ENCODE measurements at places on chromosomes 4 and X.

- no peak for DNase-seq
Observed at GRCh38 chr4:120225527-120225926, 158.9 kb upstream of the MAD2L1 start.

DNA sequence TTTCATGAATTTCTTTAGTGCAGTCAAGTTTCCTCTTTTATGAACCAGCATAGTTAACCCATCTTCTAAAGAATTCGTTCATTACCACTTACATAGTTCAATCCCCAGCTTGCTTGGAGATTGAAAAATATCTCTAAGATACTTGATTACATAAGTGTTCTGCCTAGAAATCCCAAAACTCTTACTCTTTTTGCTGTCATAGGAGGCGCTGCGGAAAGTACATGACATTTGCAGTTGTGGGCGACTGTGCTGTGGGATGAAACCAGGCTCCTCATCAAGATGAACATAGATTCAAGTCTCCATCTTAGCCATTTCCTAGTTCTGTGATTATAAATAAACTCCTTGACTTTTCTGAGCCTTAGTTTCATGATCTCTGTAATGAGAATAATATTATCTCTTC lies 107.1 kb upstream of the SORBS2 start:
- DNase-seq: no peak

DNA sequence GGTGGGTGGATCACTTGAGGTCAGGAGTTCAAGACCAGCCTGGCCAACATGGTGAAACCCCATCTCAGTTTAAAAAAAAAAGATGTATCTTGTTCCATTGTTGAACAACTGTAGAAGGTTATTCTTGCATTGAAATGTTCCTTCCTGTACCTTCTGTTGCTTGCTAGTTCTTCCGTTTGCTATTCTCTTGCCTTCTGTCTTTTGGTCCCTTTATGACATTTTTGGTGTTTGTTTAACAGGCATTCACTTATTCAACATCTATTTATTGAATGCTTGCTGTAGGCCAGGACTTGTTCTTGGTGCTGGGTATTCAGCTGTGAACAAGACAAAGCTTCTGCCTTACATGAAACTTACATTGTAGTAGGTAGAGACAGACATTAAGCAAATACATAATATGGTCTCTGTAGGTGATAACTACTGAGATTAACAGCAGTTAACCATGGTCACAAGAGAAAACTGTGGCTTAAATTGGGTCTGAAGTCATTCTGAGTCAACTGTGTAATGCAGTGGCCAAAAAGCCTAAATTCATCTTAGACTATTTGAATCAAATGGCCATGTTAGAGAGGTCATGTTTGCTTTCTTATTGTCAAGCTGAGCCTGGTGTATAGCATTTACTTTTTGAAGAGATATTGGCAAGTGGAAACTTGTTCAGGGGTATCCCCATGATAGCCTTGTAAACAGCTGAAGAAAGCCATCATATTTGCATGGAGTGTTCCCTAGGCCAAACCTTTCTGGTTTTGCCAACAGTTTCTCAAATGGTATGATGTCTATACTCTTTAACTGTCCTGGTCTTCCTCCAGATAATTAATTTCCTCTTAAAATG lies 35.6 kb downstream of the GAB1 start:
- no peak for DNase-seq

- DNase-seq: no peak
Observed at GRCh38 chr4:28834120-28834519, 1886.0 kb upstream of the PCDH7 start.

DNA sequence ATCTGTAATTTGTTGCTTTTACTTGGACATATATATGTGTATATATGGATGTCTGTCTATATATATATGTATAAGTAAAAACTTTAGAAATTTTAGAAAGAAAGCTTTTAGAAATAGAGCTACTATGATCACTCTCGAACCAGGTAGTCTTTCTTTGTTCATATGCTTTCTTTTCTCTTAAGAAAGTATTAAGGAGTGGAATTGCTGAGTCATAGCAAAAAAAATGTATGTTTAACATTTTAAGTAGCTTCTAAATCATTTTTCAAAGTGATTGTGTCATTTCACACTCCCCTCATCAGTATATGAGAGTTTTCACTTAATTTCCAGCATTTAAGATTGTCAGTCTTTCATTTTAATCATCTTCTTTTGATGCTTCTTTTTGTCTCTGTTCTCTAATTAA lies 447.9 kb upstream of the TECRL start:
- DNase-seq: no peak

DNA sequence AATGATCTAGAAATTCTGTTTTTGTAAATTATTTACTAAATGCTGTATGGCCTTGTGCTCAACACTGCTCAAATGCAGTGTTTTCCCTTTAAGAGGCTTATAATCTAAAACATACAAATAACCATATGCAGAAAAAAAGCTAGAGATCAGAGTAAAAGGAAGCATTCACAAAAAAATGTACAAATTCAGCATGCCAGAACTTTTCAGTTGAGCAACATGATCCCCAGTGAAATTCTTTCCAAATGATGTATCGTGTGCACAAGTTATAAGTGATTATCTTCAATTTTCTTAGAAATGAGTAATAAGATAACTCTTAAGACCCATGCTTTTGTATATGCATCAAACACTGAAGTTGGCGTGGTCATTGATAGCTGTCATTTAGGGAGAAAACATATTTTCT lies 5.0 kb downstream of the GPC3 start:
- DNase-seq: no peak

- no peak for DNase-seq
Observed at GRCh38 chrX:74344280-74344622, 40.3 kb downstream of the ZCCHC13 start.

DNA sequence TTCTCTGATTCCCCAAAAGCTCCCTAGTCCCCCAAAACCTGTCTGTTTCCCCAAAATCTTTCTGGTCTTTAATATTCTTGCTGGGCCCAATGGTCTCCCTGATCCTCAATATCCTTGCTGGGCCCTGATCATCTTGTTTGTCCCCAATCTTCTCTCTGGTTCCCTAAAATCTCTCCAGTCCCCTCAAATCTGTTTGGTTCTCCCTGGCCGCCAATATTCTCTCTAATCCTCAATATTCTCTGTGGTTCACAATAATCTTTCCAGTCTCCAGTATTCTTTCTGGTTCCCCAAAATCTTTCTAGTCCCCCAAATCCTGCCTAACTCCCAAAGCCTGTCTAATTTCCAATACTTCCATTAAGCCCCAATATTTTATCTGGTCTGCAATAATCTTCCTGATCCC lies 18.5 kb downstream of the P2RY8 start:
- no peak for DNase-seq

GRCh38 chr4:7068883-7069282 lies 1.0 kb upstream of the GRPEL1 start:
- DNase-seq: no peak

DNA sequence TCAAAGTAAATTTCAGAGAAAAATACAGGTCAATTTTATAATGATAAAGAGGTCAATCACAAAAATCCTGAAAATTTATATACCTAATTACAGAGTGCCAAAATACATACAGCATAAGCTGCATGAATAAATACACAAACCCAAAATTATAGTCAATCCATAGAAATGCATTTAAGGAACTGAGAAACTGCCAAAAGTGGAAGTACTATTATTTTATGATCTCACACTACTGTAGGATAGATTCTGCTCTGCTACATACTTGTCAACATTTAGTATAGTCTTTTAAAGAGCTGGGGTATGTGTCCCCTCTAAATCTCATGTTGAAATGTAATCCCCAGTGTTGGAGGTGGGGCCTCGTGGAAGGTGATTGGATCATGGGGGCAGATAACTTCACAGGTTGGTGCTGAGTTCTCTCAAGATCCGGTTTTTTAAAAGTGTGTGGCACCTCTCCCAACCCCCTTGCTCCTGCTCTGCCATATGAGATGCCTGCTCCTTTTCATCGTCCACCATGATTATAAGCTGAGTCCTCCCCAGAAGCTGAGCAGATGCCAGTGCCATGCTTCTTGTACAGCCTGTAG lies 31.8 kb downstream of the CHIC2 start:
- no peak for DNase-seq

- DNase-seq: no peak
Observed at GRCh38 chr4:185457136-185457535, 14.4 kb downstream of the CCDC110 start.

GRCh38 chrX:86023811-86024210 lies 23.5 kb downstream of the CHM start:
- DNase-seq: no peak

DNA sequence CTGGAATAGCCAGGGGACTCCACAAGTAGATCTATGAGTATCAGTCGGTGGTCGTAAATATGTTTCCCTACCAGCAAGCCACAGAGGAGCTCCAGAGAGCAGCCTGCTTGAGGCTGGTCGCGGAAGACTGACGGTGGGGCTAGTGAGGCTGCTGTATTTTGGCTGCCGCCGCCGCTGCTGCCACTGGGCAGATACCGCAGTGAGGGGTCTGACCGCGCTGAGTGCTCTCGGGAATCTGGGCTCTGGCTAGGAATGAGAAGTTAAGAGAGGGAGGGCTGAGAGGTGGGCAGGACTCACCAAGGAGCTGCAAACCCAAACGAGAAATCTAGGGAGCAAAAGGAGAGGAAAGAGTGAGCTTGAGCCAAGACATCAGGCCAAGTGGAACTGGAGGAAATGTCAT lies at the start of gene EXOC1L:
TSS of gene EXOC1L (plus strand) at position 157 of the 400 bp plus-strand sequence. CDS start at position 394, 237 bp downstream.
- DNase-seq: peak; percentile 52

- DNase-seq: no peak
Observed at GRCh38 chrX:137573324-137574101, 7.6 kb downstream of the ZIC3 start.

DNA sequence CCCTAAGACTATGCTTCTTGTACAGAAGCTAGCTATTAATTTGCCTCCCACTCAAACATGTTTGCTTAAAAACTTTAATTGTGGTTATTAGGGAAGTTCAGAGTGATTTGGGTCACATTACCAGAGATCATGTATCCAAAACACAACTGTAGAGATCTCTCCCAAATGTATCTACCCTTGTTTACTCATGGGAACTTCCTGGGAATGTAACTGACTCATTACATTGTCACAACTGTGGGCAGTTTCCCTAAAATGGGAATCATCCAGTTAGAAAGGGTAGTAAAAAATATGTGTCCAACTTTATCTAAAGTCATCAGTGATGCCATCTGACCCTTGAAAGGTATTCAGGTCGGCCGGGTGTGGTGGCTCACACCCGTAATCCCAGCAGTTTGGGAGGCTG lies 40.3 kb upstream of the GLRA3 start:
- no peak for DNase-seq

- DNase-seq: no peak
Observed at GRCh38 chr4:73814679-73815078, 21.8 kb upstream of the CXCL6 start.

GRCh38 chr4:64361399-64361740 lies 47.9 kb downstream of the TECRL start:
- DNase-seq: no peak

- DNase-seq: peak; percentile 31
Observed at GRCh38 chr4:158809611-158810486, 41.0 kb downstream of the FNIP2 start.

DNA sequence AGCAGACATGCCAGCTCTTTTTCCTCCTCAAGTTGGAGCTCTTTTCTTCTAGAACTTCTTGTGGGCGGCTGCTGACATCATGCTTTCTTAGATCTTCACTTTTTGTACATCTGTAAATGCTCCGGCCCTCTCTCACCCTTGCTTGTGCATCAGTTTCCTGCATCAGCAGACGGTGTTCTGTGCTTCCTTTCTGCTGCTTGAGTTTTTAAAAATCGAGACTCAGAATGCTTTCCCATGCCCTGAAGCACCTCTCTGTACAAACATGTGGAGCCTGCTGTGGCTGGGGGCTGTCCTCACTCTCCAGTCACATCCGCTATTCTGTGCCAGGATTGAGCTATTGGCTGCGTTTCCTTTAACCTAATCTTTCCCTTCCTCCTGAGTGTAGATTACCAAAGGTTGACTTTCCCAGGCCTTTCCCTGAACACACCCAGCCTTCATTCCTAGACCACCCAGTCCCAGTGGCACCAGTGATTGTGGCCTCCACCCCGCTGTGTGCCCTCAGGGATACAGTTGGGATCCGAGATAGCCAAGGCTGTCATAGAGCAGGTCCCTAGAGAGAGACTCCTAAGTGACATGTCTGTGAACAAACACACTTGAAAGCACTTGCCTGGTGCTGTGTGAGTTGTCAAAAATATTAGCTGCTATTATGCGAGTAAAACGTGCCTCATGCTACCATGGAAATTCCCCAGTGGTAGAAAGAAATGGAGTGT lies 41.9 kb downstream of the TNIP2 start:
- peak; percentile 59 for DNase-seq

GRCh38 chrX:44997282-44997812 lies 124.4 kb downstream of the KDM6A start:
- no peak for DNase-seq

DNA sequence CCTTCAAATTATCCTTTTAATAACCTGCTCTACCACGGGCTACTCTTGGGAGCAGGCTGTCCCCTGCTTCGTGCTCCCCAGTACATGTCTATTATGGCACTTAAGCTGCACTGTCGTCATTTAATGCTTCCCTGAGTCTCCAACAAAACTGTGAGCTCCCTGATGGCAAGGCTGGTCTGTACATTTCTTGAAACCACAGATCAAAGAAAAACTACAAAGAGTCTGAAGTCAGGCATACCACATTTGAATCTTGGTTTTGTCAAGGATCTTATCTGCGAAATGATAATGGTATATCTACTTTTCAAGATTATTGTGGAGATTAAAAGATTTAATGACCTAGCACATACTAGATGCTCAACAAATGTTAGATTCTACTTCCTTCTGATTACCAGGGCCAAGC lies 45.7 kb downstream of the MAML3 start:
- no peak for DNase-seq

GRCh38 chrX:42237956-42238355 lies 314.6 kb upstream of the CASK start:
- DNase-seq: no peak

DNA sequence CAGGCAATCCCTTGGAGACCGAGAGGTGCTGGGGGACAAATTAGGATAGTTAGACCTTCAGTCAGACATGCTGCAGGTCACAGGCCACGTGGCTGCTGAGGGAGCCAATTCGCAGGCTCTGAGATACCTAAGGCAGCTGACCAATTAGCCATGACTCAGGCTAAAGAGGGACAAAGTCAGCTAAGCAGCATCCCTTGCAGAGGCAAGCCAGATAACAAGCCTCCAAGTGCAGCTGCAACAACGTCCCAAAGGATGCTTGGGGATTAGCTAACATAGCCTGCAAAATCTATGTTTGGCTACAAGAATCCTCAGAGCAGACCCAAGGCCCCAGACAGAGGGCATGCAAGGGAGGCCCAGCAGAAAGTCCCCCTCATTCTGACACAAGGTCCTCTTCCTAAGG lies 93.5 kb downstream of the SEL1L3 start:
- DNase-seq: peak; percentile 53

- DNase-seq: no peak
Observed at GRCh38 chrX:110321670-110322069, 3.8 kb upstream of the AMMECR1 start.

GRCh38 chrX:42443267-42443666 lies 334.7 kb downstream of the PPP1R2C start:
- DNase-seq: no peak

Data from right hindlimb (tissue), 1 donor.